ENCODE measurements at places on chromosomes 16 and 17.
A peak's percentile ranks its signal among the peaks of the same experiment; 100 is the strongest.

DNA sequence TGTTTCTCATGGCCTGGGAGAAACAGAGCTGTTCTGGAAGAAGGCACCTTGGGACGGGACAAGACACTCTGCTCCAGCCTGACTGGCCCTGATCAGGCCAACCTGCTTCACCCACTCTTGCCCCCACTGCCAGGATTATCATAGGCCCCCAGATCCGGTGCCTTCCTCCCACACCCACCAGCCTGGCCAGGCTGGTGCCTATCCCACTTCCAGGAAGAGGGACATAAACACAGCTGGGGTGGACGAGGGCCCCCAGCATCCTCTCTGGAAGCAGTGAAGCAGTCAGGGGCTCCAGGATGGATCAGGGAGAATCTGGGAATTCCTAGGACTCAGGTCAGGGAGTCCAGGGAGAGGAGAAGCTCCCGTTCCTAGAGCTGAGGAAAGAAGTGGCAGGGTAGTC lies 16.9 kb upstream of the ITGA3 start:
- DNase-seq: no peak

DNA sequence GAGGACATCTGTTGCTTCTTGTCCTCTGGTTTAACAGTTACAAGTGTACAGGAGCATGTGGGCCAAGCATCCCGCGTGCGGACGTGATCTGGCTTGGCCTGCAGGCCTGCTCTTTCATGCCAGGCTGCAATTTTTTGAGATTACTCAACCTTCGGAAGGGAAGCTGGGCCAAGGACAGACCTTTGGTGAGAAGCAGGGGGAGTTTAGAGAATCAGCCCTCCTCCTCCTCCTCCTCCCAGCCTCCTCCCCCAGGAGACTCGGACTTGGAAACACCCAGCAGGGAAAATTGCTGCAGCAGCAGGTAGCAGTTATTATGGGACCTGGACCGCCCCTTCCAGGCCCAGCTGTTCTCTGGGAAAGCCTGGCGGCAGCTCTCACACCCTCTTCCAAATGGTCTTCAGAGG lies 5.1 kb upstream of the KLHL36 start:
- no peak for DNase-seq

GRCh38 chr16:30120340-30121105 lies 2.5 kb downstream of the MAPK3 start:
- no peak for DNase-seq

- no peak for DNase-seq
Observed at GRCh38 chr17:77375917-77376651, 235.3 kb downstream of the SEC14L1 start.

DNA sequence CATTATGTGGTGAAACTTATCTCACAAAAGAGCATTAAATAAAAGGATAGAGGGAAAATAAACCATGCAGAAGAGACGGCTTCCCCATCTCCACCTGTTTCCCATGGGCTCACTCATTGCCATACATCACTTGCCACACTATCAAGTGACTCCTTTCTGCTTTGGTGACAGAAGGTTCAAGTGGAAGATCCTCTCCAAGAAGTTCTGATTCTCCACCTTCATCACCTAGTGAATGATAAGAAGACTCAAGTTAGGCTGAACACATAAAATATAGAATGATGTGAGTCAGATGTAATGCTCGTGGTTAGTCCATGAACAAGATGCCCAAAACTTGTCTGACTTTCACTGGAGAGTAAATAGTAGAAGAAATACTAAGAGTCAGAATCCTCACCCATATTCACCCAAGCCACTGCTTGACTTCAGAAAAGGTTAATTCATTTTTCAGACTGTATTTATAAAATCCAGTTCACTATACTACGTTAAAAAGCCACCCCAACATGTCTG lies 100.1 kb upstream of the TOB1 start:
- DNase-seq: no peak

GRCh38 chr17:36034127-36034526 lies 16.4 kb upstream of the CCL23 start:
- DNase-seq: no peak

GRCh38 chr16:73414638-73415037 lies 366.7 kb upstream of the ZFHX3 start:
- no peak for DNase-seq

- no peak for DNase-seq
Observed at GRCh38 chr17:6642592-6642991, 1.7 kb downstream of the TXNDC17 start.

- no peak for DNase-seq
Observed at GRCh38 chr17:17118399-17118798, 76.1 kb downstream of the MPRIP start.

GRCh38 chr17:2251098-2251497 lies 52.5 kb downstream of the SMG6 start:
- DNase-seq: no peak

DNA sequence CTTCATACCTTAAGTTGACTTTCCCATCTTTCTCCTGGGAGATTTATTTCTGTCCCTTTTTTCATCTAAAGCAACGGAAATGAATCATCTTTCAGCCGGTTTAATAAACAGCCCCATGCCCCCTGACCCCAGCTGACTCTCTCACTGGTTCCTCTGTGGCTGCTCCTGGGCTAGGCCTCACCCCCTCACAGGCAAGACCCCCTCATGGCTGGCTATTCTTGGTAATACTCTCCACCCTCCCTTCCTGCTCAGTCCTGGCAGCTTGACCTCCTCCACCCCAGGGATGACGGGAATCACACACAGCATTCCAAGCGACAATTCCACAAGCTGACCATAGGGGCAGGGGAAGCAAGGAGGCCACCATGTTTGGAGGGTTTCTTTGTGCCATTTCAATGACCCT lies 1.5 kb upstream of the ADAP2 start:
- no peak for DNase-seq

GRCh38 chr17:16941072-16942036 lies 30.6 kb downstream of the TNFRSF13B start:
- DNase-seq: no peak

GRCh38 chr16:11597235-11598095 lies 10.7 kb upstream of the LITAF start:
- no peak for DNase-seq

GRCh38 chr16:86072328-86073102 lies 173.6 kb downstream of the IRF8 start:
- peak; percentile 68 for DNase-seq

Data from HCT116 (cell line).